Activated naive CD4-positive, alpha-beta T cell treated with Interleukin-2 at 50 U/mL for 16 hours (primary cell): ENCODE measurements at places on chromosomes 4 and X.

GRCh38 chr4:128573781-128574508 is 235.6 kb upstream of the JADE1 start:
- no peak for DNase-seq

GRCh38 chr4:336099-336892 is 1.3 kb upstream of the ZNF141 start:
- no peak for DNase-seq

GRCh38 chr4:2744576-2745270 is 11.4 kb downstream of the TNIP2 start:
- no peak for DNase-seq

DNA sequence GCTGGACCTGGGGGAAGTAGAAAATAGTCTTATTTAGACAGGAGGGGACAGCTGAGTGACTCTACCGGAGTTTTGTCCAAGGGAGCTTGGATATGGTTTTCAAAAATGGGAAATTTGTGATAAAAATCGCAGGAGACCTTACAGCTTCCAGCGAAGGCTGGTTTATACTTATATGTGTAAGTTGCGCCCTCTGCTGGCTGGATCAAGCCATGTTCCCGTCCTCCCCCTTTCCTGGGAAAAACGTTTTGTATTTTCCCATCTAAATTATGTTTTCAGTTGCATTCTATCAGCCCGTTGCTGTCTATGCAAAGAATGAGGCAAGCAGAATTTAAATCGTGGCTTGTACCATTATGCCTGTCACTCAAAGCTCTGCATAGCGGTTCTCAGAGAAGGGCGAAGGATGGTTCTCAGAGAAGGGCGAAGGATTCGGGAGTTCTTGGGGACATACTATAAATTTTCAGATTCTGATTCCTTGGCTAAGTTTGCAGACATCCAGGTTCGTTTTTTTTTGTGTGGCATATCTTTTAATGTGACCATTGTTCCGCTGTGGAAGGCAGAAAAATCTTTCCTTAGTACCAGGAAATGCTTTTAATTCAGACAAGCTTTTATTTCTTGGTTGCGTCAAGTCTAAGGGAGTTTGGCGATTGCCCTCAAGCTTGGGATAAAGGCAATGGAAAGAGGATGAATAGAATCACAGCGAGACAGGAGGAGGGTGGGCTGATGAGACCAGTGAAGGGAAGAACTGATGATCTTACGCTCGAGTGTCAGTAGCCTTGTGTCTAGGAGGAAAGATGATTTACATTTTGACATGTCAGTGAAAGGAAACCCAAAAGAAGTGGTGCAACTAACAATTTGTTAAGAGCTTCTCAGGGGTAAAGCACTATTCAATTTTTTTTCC is 128.5 kb upstream of the ARX start:
- DNase-seq, result peak; percentile 33

- DNase-seq, result no peak
Observed at GRCh38 chr4:104531390-104531789, 36.7 kb upstream of the CXXC4 start.

- DNase-seq, result no peak
Observed at GRCh38 chrX:123181233-123181914, 2.7 kb upstream of the GRIA3 start.
